Brain pericyte (primary cell): ENCODE measurements at places on chromosomes 4 and X.

DNA sequence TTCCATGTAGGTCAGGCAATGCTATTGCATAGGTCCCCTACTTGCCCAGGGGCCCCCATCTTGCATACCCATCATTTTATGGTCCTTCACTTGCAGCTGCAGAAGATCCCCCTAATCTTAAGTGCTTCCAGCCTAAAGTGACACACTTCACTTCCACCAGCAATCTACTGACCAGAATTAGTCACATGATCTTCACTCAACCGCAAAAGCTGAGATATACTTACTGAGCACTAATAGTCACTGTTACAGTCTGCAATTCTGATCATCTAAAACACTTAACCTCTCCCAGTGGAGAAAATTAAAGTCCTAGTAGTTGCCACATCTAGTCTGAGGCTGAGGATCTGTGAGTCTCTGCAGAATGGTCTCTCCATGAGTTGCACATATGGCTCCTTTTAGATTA is 82.1 kb downstream of the AREG start:
- no peak for DNase-seq

GRCh38 chr4:101862595-101862994 is 72.1 kb downstream of the BANK1 start:
- no peak for DNase-seq

DNA sequence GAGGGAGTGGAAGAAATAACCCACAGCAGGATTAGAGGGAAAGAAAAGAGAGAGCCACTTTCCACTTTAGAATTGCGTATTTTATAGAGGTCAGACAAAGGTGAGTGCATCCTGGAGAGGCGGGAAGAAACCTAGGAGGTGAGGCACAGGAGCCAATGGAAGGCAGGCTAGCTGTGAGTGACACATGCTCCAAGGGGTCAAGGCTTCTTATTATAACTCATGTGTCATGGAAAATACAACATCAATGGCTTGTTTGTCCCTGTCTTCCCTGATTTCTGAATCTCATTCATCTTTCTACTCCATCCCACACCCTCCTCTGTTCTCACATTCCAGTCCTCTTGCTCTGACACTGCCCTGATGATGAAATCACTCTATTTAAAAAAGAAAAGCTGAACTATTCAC is 14.4 kb downstream of the ANXA3 start:
- no peak for DNase-seq

- DNase-seq: no peak
Observed at GRCh38 chrX:134932528-134933217, 58.1 kb upstream of the SMIM10 start.

DNA sequence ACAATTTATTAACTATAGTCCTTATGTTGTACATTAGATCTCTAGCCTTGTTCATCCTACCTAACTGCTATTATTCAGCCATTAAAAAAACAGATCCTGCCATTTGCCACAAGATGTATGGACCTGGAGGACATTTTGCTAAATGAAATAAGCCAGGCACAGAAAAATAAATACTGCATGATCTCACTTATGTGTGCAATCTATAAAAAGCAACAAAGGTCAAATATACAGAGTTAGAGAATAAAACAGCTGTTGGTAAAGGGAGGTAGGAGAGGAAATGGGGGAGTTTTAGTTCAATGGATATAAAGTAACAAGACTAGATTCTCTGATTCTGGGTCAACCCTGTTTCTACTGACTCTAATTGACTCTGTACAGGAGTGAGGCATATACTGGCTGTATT is 103.3 kb upstream of the FAM9C start:
- no peak for DNase-seq

DNA sequence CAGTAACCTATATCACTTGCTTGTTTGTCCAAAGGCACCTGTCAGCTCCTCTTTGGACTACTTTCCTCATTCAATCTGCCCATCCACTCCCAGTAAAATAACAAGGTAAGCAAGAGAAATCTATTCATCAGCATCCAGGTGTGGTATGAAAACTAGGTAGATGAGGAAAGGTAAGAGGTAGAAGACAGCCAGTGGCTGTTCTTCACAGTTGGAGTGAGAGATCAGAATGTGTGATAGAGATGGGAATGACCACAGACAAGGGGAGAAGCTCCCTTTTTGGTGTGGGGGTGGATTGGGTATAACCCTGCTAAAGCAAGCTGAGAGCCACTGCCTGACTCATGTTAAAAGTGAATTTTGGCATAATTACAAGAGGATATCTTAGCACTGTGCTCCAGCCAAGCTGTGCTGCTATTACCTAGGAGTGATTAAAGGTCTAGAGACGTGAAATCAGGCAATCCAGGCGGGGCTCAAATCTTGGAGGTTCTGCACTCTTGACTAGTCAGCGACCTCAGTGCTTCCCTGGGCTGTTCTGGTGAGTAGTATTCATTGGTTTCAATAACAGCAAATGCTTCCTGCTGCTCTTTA is 28.1 kb upstream of the RASL11B start:
- no peak for DNase-seq

GRCh38 chr4:154406018-154406795 is 85.4 kb downstream of the DCHS2 start:
- no peak for DNase-seq

- no peak for DNase-seq
Observed at GRCh38 chrX:56813318-56813837, 84.3 kb downstream of the NBDY start.

DNA sequence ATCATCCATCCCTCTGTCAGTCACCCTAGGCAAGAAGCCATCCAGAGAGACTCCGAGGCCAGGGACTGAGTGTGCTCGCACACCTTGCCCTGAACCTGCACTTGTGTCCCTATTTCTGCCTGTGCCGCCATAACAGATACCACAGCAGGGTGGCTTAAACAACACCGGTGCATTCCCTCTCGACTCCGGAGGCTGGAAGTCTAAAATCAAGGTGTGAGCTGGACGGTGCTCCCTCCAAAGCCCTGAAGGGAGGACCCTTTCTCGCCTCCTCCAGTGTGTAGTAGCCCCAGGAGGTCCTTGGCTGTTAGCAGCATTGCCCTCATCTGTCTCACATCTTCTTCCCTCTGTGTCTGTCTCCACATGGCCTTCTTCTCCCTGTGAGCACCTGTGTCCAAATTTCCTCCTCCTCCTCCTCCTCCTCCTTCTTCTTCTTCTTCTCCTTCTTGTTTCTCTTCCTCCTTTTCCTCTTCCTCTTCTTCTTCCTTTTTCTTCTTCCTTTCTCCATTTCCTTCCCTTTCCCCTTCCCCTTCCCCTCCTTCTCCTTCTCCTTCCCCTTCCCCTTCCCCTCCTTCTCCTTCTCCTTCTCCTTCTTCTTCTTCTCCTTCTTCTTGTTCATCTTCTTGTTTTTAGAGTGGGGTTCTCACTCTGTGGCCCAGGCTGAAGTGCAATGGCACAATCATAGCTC is 98.1 kb upstream of the ENPP6 start:
- DNase-seq: no peak

GRCh38 chrX:83512111-83512510 is 4.0 kb downstream of the POU3F4 start:
- DNase-seq: no peak

DNA sequence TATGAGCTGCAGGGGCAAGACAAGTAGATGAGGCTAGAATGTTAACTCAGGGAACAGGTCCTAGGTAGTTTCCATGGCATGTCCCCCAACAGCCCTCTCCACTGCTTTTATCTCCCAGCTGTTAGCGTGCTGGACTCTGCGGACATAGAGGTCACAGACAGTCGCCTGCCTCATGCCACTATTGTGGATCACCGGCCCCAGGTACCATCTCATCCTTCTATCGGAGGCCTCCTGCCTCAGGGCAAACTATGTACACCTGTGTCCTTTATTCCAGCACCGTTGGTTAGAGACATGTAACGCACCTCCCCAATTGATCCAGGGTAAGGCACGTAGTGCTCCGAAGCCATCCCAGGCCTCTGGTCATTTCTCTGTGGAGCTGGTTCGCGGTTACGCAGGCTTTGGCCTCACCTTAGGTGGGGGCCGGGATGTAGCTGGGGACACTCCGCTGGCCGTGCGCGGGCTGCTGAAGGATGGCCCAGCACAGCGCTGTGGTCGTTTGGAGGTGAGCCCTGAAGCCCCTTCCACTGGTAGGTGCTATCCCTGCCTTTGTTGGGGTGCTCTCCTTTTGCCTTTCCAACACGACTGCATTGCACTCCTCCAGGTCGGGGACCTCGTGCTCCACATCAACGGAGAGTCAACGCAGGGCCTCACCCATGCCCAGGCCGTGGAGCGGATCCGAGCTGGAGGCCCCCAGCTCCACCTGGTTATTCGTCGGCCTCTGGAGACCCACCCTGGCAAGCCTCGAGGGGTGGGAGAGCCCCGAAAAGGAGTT is 2.2 kb downstream of the MAGIX start:
- DNase-seq: no peak

GRCh38 chr4:138576684-138577083 is 334.5 kb upstream of the SLC7A11 start:
- no peak for DNase-seq
